ENCODE measurements at places on chromosomes 1 and 21. TPM values are rescaled to one million over a fixed set of nuclear protein-coding genes. Genes with fewer than 3 reads are reported as not detected.
A peak's percentile ranks its signal among the peaks of the same experiment; 100 is the strongest.

DNA sequence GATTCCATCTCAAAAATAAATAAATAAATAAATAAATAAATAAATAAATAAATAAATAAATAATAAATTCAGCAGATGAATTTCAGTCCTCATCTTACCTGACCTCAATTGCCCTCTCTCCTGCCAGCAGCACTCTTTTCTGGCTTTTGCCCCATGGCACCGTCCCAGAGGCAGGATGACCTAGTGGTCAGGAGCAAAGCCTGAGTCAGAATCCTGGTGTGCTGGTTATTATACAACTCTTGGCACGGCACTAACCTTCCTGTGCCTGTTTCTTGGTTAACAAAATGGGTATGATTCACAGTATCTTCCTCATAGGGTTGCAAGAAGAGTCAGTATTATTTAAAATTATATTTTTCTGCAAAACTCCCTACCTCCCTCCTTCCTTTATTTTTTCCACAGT, 43.0 kb downstream of the NKAIN1 start:
- H3K4me3 ChIP-seq, result no peak overlapping the region
- no peak overlapping the region for H3K27ac ChIP-seq
- DNase-seq, result no peak

Gene ARMH1
- not detected for total RNA-seq

Gene MTARC2
- 14.7 TPM for total RNA-seq

Gene CNTN2
- total RNA-seq, result 7.4 TPM

- H3K27me3 ChIP-seq, result no peaks in the 10 kb centered on the region
- DNase-seq, result no peak
- H3K4me1 ChIP-seq, result peaks cover 53% of the 10 kb centered on the region
- H3K27ac ChIP-seq, result no peak overlapping the region
Measured at GRCh38 chr1:200666309-200666708, 3.4 kb downstream of the DDX59 start.

- no peaks in the 10 kb centered on the region for H3K36me3 ChIP-seq
- H3K4me3 ChIP-seq, result no peak overlapping the region
- H3K4me1 ChIP-seq, result no peaks in the 10 kb centered on the region
- DNase-seq, result no peak
- no peak overlapping the region for H3K27ac ChIP-seq
Measured at GRCh38 chr1:36502616-36503015, 19.9 kb upstream of the CSF3R start.

Gene C1QTNF12
- not detected for total RNA-seq

DNA sequence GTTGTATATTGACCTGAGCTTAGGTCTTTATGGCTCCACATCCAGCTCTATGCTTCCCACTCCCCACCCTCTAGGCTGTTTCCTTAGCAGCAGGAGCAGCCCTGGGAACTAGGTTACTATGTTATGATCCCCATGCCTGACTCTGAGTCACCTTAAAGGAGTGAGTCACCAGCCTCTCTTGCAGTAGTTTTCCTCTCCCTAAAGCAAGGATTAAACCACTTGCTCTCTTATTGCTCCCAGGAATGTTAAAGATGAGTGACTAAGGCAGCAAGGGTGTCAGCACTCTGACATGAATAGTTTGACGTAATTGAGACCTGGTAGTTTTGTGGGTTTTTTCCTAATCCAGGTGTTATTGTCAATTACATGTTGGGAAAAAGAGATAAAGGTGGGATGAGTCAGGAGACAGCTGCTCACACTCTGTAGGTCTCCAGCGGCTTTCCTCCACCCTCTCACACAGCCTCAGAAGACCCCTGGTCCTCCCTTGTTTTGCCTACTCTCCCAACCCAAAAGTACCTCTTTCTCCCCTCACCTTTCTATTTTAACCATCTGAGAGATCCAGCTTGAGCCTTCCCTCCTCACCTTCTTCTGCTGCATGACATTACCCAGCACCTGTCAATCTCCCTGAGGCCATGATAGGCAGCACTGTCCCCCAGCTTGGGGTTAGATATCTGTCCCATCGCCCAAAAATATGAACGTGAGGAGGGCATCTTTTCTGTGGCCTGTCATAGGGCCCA, 369.1 kb upstream of the VAMP3 start:
- peak; percentile 64 for DNase-seq
- no peaks in the 10 kb centered on the region for H3K36me3 ChIP-seq
- no peaks in the 10 kb centered on the region for H3K4me1 ChIP-seq
- H3K4me3 ChIP-seq, result no peak overlapping the region
- no peaks in the 10 kb centered on the region for H3K27me3 ChIP-seq
- H3K27ac ChIP-seq, result no peak overlapping the region

- no peaks in the 10 kb centered on the region for H3K4me1 ChIP-seq
- no peaks in the 10 kb centered on the region for H3K27me3 ChIP-seq
Measured at GRCh38 chr21:36478207-36478701, 1.7 kb downstream of the CLDN14 start.

DNA sequence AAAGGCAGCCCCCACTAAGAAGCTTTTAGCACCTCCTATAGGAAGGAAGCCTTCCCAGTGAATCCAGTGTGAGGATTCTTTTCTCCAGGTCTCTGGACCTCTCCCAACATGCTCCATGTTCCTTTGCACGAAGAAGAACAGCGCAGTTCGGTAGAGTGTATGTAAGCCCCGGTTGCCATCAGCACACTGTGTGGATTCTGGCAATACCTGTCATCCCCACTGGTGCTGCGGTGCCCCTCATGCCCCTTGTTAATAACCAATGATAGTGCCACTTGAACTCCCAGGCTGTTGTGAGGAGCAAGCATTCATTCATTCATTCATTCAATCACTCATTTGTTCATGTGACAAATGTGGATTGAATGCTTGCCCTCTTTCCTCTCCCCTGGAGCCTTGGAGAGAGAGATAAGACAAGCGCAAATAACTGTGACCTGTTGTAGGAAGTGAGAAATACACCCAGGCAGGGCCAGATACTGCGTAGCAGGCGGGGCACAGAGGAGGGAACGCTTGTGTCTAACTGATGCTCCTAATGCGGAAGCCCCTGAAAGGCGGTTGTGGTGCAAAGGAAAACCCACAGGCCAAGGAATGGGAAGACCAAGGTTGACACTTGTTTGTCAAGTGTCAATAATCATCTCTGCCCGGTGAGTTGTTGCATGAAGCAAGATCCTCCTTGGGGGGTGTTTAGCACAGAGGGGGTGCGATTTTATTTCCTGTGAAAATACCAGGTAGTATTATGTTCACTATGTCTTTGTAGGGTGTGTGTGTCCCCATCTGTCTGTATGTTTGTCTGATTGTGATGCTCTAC, 9.8 kb downstream of the LGR6 start:
- H3K4me3 ChIP-seq, result no peak overlapping the region
- no peaks in the 10 kb centered on the region for H3K27me3 ChIP-seq
- DNase-seq, result no peak
- no peak overlapping the region for H3K27ac ChIP-seq
- H3K4me1 ChIP-seq, result peaks cover 17% of the 10 kb centered on the region

DNA sequence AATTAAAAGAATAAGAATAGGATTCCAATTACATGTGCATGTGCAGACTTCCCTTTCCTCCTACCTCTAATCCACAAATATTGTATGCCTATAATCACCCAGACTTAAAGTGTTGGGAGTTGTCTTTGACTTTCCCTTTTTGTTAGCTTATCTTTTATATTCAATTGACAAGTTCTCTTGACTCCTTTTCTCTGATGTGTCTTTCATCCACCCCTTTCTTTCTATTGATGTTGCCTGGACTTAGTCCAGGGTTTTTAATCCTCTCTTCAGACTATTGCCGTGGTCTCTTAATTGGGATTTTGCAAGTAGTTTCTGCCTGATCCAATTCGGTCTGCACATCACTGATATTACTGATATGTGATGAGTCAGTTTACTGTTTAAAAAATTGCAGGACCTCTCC, 170.9 kb downstream of the LHX8 start:
- no peaks in the 10 kb centered on the region for H3K27me3 ChIP-seq
- H3K27ac ChIP-seq, result no peak overlapping the region
- H3K36me3 ChIP-seq, result no peaks in the 10 kb centered on the region
- H3K4me3 ChIP-seq, result no peak overlapping the region

- H3K27ac ChIP-seq, result no peak overlapping the region
- H3K36me3 ChIP-seq, result no peaks in the 10 kb centered on the region
- H3K27me3 ChIP-seq, result peaks cover 4% of the 10 kb centered on the region
- H3K4me1 ChIP-seq, result peaks cover 19% of the 10 kb centered on the region
- no peak for DNase-seq
Measured at GRCh38 chr1:100542285-100542684, 4.3 kb downstream of the GPR88 start.

DNA sequence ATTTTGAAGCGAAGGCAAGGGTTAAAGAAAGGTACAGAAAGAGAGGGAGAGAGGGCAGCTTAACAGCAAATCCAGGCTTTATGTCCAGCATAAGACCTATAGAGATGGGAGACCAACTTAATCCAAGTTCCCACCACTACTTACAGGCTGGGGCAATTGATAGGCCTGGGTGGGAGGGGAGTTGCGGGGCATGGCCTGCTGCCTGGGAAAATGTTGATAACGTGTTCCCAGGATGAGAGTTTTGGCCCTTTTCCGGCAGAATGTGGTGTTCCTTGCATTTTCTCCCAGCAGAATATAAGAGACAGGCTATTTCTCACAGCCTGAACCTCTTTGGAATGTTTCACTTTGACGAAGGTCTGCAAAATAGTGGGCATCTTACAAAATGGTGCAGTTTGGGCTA, 34.9 kb upstream of the PLA2G5 start:
- no peak overlapping the region for H3K27ac ChIP-seq
- no peaks in the 10 kb centered on the region for H3K4me1 ChIP-seq
- H3K27me3 ChIP-seq, result no peaks in the 10 kb centered on the region
- H3K4me3 ChIP-seq, result no peak overlapping the region
- no peak for DNase-seq

DNA sequence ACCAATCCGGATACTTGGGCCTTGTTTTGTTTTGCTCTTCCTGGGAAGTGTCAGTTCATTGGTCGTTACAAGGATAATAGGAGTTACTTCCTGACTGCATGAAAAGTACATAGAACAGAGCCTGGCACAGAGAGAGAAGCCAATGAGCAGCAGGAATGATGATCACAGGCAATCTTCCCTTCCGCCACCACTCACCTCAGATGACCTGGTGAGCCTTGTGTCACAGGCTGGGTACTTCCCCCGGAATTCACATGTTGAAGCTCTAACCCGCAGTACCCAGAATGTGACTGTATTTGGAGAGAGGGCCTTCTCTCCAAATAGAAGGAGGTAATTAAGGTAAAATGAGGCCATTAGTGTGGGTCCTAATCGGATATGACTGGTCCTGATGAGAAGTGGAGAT, 18.8 kb upstream of the GPR137B start:
- no peaks in the 10 kb centered on the region for H3K4me1 ChIP-seq
- no peak overlapping the region for H3K27ac ChIP-seq
- no peak for DNase-seq
- no peaks in the 10 kb centered on the region for H3K27me3 ChIP-seq

- H3K4me1 ChIP-seq, result peaks cover 28% of the 10 kb centered on the region
- no peaks in the 10 kb centered on the region for H3K27me3 ChIP-seq
- H3K36me3 ChIP-seq, result no peaks in the 10 kb centered on the region
- no peak for DNase-seq
Measured at GRCh38 chr1:236066054-236066453, 1.2 kb upstream of the NID1 start.

Gene NBPF4
- not detected for total RNA-seq

Gene IFI16
- 101 TPM for total RNA-seq

- H3K27ac ChIP-seq, result no peak overlapping the region
- DNase-seq, result no peak
- no peaks in the 10 kb centered on the region for H3K36me3 ChIP-seq
- no peaks in the 10 kb centered on the region for H3K27me3 ChIP-seq
Measured at GRCh38 chr1:150521196-150521968, 5.8 kb downstream of the FALEC start.

GRCh38 chr1:29671446-29672356, 435.4 kb downstream of the PTPRU start:
- DNase-seq, result peak; percentile 52
- H3K36me3 ChIP-seq, result no peaks in the 10 kb centered on the region
- no peak overlapping the region for H3K4me3 ChIP-seq
- no peak overlapping the region for H3K27ac ChIP-seq
- H3K4me1 ChIP-seq, result no peaks in the 10 kb centered on the region

Gene ARHGEF16
- total RNA-seq, result 6.4 TPM

DNA sequence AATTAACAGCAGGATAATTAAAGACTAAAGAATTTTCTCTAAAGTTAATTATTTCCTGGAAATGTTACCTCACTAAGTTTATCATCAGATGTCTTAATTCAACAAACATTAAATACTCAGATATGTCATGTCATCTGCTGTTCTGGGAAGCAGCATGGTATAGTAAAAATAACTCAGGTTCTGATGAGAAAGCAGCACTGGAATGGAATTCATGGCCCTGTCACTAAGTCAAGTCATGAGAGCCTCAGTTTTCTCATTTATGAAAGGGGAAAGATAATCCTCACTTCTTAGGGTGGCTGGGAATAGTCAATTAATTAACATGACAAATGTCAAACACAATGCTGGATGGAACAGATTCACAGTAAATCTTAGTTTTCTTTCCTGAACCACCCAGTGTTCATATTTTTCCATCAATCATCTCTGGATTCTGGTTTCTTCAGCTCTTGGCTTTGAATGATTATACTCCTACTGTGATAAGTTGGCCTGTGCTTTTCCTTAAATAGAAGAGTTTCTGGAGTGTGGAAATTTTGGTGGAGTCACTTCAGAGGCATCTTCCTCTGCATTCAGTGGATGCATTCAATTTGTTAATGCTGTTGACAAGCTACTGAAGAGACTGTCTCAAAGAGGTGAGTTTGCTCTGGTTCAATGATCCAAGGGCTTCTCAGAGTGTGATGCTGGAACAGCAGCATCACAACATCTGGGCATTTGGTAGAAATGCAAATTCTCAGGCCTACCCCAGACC, 319.4 kb downstream of the KCNH1 start:
- H3K27me3 ChIP-seq, result no peaks in the 10 kb centered on the region
- no peaks in the 10 kb centered on the region for H3K36me3 ChIP-seq
- H3K4me1 ChIP-seq, result no peaks in the 10 kb centered on the region
- no peak overlapping the region for H3K4me3 ChIP-seq
- H3K27ac ChIP-seq, result no peak overlapping the region
- DNase-seq, result no peak

- no peaks in the 10 kb centered on the region for H3K27me3 ChIP-seq
- H3K4me1 ChIP-seq, result no peaks in the 10 kb centered on the region
- DNase-seq, result no peak
Measured at GRCh38 chr1:58156124-58156468, 390.4 kb downstream of the OMA1 start.

GRCh38 chr1:99264201-99265021, at the start of gene PLPPR4:
PLPPR4 (plus strand) TSS chr1:99264492; CDS start chr1:99264594, 102 bp downstream.
- peak within 1 kb of the TSS; percentile 39 for H3K4me3 ChIP-seq
- H3K36me3 ChIP-seq, result no peaks in the 10 kb centered on the region
- peak within 1 kb of the TSS; percentile 40 for H3K27ac ChIP-seq
- no peaks in the 10 kb centered on the region for H3K27me3 ChIP-seq
- DNase-seq, result no peak

DNA sequence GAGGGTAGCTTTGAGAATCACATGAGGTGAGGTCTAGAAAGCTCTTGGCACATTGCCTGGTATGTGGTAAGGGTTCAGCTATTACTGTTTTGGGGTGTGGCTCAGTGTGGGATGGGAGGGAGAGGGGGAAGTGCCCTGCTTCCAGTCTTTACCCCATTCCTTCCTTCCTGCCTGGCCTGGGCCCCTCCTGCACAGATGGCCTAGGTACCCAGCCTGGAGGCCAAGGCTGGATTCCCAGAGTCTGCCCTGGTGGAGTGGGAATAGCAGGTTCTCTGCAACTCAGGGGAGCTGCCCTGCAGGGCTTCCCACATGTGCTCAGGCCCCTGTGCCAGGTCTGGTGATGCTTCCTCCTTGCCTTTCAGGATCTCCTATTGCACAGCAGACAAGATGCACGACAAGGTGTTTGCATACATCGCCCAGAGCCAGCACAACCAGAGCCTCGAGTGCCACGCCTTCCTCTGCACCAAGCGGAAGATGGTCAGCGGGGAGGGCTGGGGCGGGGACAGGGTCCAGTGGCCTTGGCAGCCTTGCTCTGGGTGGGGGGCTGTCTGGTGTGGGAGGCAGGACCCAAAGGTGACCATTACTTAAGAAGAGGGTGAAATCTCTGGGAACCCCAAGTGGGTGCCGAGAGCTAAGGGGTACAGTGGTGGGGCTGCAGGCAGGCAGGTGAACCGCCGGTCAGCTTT, 13.5 kb downstream of the LDLRAP1 start:
- peaks cover 62% of the 10 kb centered on the region for H3K4me1 ChIP-seq
- no peaks in the 10 kb centered on the region for H3K27me3 ChIP-seq
- no peak for DNase-seq

All from vagina (tissue), 2 donors.